Activated CD8-positive, alpha-beta T cell treated with anti-CD3 and anti-CD28 coated beads, Interleukin-2, amount 10 ng/mL, durations not matched to agents 7 days and 5 days (primary cell): ENCODE measurements at places on chromosomes 13 and 19. TPM values are rescaled to one million over a fixed set of nuclear protein-coding genes. Genes with fewer than 3 reads are reported as not detected.

- no peaks in the 10 kb centered on the region for H3K27me3 ChIP-seq
- no peak overlapping the region for H3K4me3 ChIP-seq
- no peak for DNase-seq
Observed at GRCh38 chr13:46720189-46720588, 76.8 kb downstream of the ESD start.

Gene LILRA1
- not detected for total RNA-seq

Gene LYPD5
- 0.70 TPM for total RNA-seq

GRCh38 chr19:46404753-46405468 is 8.5 kb downstream of the CCDC8 start:
- H3K27ac ChIP-seq: no peak overlapping the region
- no peaks in the 10 kb centered on the region for H3K36me3 ChIP-seq

Gene MATK
- 39.9 TPM for total RNA-seq

DNA sequence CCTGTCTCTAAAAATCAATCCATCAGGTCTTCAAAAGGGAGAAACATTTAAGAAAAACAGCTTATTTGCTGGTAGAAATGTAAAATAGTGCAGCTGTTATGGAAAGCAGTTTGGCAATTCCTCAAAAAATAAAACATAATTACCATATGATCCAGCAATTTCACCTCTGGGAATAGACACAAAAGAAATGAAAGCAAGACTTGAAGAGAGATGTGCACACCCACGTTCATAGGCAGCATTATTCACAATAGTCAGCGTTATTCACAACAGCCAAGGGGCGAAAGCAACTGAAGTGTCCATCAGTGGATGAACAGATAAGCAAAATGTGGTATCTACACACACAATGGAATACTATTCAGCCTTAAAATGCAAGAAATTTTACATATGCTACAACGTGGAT is 45.1 kb upstream of the DOCK9 start:
- peaks cover 11% of the 10 kb centered on the region for H3K36me3 ChIP-seq
- DNase-seq: no peak
- peaks cover 41% of the 10 kb centered on the region for H3K4me1 ChIP-seq
- no peak overlapping the region for H3K4me3 ChIP-seq

DNA sequence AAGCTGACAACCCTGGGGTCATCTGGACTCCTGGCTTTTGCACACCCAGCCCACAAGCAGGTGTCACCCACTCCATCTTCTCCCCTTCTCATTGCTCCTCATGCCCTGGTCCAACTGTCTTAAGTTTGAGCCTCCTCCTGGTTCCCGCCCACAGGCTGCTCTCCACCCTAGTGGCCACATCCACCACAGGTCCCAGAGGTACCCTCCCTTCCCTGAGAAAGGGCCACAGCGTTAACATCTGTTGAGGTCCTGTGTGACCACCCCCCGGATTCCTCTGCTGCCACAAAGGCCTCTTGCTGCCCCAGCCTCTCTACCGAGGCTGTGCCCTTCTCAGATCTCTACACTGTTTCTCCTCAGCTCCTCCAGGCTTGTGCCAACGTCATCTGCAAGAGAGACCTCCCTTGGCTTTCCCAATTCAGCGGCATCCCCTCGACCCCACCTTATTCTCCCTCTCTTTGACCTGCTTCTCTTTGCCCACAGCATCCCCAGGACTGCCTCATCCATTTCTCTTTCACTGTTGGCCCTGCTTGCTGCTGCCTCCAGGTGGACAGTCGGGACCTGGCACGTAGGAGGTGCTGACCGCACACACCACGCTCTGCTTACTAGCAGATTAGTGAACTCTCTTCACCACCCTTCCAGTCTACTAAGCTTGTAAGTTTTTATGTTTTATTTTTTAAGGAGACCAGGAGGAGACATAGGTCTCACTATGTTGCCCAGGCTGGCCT is 33.3 kb downstream of the SUGP2 start:
- H3K36me3 ChIP-seq: peaks cover 55% of the 10 kb centered on the region
- peaks cover 31% of the 10 kb centered on the region for H3K4me1 ChIP-seq
- H3K27me3 ChIP-seq: no peaks in the 10 kb centered on the region
- no peak overlapping the region for H3K4me3 ChIP-seq

Gene SULT2B1
- not detected for total RNA-seq

- no peak overlapping the region for H3K4me3 ChIP-seq
- H3K4me1 ChIP-seq: peaks cover under 1% of the 10 kb centered on the region
- no peak for DNase-seq
- no peaks in the 10 kb centered on the region for H3K36me3 ChIP-seq
Observed at GRCh38 chr13:113145911-113146598, 12.4 kb upstream of the PROZ start.

DNA sequence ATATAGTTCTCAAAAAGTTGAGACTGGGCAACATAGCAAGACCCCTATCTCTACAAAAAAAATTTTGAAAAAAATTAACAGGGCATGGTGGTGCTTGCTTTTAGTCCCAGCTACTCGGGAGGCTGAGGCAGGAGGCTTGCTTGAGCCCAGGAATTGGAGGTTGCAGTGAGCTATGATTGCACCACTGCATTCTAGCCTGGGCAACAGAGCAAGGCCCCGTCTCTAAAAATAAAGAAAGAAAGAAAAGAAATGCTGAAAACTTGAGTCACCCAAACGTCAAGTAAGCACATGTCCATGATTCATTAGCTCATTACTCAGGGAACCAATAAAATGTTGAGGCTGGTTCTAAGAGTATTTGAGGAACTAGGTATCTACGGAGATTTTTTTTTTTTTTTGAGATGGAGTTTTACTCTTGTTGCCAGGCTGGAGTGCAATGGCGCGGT is 33.9 kb upstream of the SEMA6B start:
- H3K4me3 ChIP-seq: no peak overlapping the region
- no peaks in the 10 kb centered on the region for H3K36me3 ChIP-seq
- peaks cover 28% of the 10 kb centered on the region for H3K27me3 ChIP-seq
- DNase-seq: no peak
- peaks cover 7% of the 10 kb centered on the region for H3K4me1 ChIP-seq
- no peak overlapping the region for H3K27ac ChIP-seq

GRCh38 chr13:46934749-46935148 is 37.9 kb upstream of the HTR2A start:
- H3K4me1 ChIP-seq: no peaks in the 10 kb centered on the region
- H3K27me3 ChIP-seq: peaks cover 2% of the 10 kb centered on the region
- DNase-seq: no peak
- no peak overlapping the region for H3K4me3 ChIP-seq
- H3K27ac ChIP-seq: no peak overlapping the region
- no peaks in the 10 kb centered on the region for H3K36me3 ChIP-seq
